Liver (tissue), 10 donors: ENCODE measurements at places on chromosomes 12 and 14. TPM values are rescaled to one million over a fixed set of nuclear protein-coding genes. Genes with fewer than 3 reads are reported as not detected.
A peak's percentile ranks its signal among the peaks of the same experiment; 100 is the strongest.

SLIRP gene
- polyA plus RNA-seq, result 294 TPM

DNA sequence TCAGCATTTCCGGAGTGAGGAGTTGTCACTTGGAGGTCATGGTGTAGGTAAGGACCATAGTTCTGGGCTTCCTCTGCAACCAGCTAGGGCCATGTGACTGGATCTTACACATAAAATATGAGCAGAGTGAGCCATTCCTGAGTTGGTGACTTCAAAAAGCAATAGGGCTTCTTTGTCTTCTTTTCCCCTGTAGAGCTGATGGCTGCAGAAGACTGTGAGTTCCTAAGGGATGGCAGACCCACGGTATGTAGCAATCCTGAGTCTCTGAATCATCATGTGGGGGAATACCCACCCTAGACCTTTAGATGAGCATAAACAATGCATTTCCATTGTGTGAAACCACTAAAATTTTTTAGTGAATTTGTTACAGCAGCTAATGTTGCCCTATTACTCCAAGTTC lies 151.1 kb upstream of the TBX3 start:
- no peak overlapping the region for H3K27ac ChIP-seq
- H3K4me3 ChIP-seq, result no peak overlapping the region
- no peak for DNase-seq
- no peaks in the 10 kb centered on the region for H3K27me3 ChIP-seq

CD163L1 gene
- polyA plus RNA-seq, result 0.31 TPM

ADCY4 gene
- polyA plus RNA-seq, result 2.2 TPM

- H3K36me3 ChIP-seq, result no peaks in the 10 kb centered on the region
- H3K4me3 ChIP-seq, result no peak overlapping the region
- DNase-seq, result no peak
- H3K4me1 ChIP-seq, result no peaks in the 10 kb centered on the region
- H3K27ac ChIP-seq, result no peak overlapping the region
These were observed 23.3 kb upstream of the HMGA2 start for GRCh38 chr12:65800937-65801336.

DNA sequence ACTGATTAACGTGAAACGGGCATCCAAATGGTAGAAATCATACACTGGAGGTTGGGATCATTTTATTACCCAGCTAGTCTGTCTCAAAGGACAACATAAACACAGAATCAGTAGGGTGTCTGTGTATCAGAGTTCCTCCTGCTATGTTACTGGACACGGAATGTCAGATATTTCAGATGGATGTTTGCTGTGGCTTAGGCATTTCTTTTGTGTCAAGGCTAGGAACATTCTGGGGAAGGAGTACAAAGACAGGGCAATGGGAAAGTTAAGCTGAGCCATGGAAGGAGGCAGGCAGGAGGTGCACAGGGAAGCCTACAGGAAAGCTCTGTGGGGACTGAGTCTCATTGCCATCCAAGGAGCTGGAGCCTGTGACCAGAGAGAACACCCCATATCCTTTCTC lies 254.6 kb downstream of the C12orf75 start:
- no peak overlapping the region for H3K27ac ChIP-seq
- no peaks in the 10 kb centered on the region for H3K27me3 ChIP-seq
- H3K4me3 ChIP-seq, result no peak overlapping the region
- no peaks in the 10 kb centered on the region for H3K4me1 ChIP-seq
- H3K36me3 ChIP-seq, result no peaks in the 10 kb centered on the region

GRCh38 chr14:49286257-49286983 lies 299.8 kb downstream of the RPS29 start:
- no peaks in the 10 kb centered on the region for H3K36me3 ChIP-seq
- H3K4me3 ChIP-seq, result no peak overlapping the region
- no peak overlapping the region for H3K27ac ChIP-seq
- DNase-seq, result no peak

- no peak overlapping the region for H3K4me3 ChIP-seq
- H3K4me1 ChIP-seq, result no peaks in the 10 kb centered on the region
- H3K27ac ChIP-seq, result no peak overlapping the region
These were observed 22.2 kb upstream of the MEG3 start for GRCh38 chr14:100803676-100804075.

DNA sequence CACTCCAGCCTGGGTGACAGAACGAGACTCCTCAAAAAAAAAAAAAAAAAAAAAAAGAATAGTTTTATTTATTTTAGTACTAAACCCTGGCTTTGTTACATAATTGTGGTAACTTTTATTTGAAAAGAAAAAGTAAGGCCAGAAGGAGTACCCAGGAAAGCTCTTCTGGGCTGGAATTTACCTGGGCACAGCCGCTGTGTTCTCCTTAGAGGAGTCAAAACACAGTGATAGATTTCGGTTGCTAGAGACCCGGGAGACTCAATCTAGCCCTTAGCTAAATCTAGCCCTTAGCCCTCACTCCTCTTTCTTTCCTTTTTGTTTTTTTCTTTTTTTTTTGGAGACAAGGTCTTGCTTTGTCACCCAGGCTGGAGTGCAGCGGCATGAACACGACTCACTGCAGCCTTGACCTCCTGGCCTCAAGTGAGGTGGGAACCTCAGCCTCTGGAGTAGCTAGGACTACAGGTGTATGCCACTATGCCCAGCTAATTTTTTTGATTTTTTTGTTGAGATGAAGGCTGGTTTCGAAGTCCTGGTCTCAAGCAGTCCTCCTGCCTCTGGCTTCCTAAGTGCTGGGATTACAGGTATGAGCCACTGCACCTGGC lies 49.7 kb downstream of the SYNE2 start:
- no peak overlapping the region for H3K27ac ChIP-seq
- no peak overlapping the region for H3K4me3 ChIP-seq
- DNase-seq, result no peak
- H3K4me1 ChIP-seq, result peaks cover under 1% of the 10 kb centered on the region
- H3K36me3 ChIP-seq, result no peaks in the 10 kb centered on the region

DNA sequence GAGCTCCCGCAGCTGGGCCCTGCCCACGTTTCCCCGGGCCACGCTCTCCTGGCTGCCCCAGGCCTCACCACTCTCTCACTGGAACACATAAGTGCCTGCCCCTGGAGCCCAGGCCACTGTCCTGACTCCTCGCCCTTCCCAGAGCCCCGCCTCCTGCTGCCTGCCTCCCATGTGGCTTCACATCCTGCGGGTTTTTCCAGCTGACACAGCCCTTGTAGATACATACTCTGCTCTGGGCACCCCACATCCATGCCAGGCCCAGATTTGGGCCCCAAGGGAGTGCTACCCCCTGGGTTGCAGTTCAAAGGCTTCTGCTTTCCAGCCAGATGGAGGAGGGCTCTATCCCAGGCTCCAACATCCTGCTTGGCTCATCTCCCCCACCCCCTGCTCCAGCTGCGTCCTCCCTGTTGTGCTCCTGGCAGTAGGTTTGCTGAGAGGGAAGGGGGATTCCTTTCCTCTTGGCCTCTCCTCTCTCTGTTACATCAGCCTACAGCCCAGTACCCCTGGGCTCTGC lies 60.1 kb downstream of the TSPAN9 start:
- H3K4me3 ChIP-seq, result no peak overlapping the region
- no peaks in the 10 kb centered on the region for H3K27me3 ChIP-seq
- DNase-seq, result no peak
- H3K27ac ChIP-seq, result peak overlapping the region; percentile 8
- no peaks in the 10 kb centered on the region for H3K36me3 ChIP-seq
- no peaks in the 10 kb centered on the region for H3K4me1 ChIP-seq
